M059J (cell line): ENCODE measurements at places on chromosomes 6 and 20. TPM values are rescaled to one million over a fixed set of nuclear protein-coding genes. Genes with fewer than 3 reads are reported as not detected.

- peak; percentile 89 for DNase-seq
These were observed 16.7 kb downstream of the TAB2 start for GRCh38 chr6:149334201-149334600.

The SMLR1 gene
- total RNA-seq: not detected in 2 replicates

The ADGRG6 gene
- 8.1 and 8.8 TPM in 2 replicates for total RNA-seq

DNA sequence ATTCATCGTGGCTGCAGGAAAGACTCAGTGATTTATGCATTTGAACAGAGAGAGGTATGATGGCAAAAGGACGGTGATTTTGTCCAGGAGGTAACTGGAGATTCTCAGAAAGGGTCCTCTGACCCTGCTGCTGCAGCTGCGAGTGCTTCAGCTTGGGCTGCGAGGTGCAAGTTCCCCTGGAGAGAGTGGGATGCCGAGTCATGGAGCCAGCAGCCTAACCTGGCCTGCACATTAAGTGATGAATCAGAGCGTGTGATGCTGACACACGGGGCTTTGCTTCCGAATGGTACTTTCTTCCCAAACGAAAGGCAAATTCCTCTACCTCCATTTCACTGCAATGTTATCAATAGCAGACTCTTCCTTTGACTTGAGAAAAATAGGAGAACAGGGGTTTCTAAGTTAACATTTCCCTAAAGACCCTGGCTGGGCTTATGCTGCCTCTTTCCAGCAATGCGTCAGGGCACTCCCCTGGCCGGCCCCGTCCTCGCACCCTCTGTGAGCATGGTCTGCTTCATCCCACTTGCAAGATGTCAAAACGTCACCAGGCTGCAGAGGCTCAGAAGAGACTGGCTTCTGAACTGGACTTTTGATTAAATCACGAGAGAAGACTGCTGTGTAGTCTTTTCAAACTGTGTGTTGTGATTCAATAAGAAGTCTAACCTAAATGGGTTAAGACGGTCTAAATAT is 628.0 kb upstream of the AGPAT4 start:
- no peak for DNase-seq

GRCh38 chr6:47335466-47335865 is 25.8 kb upstream of the TNFRSF21 start:
- no peak for DNase-seq

GRCh38 chr6:139152088-139152891 is 17.4 kb downstream of the HECA start:
- DNase-seq: no peak

The RAB23 gene
- total RNA-seq: 47.9 and 60.5 TPM in 2 replicates

- peak; percentile 86 for DNase-seq
These were observed 162.7 kb downstream of the GRM4 start for GRCh38 chr6:33983109-33983716.

The DOP1A gene
- 10.3 and 17.5 TPM in 2 replicates for total RNA-seq

DNA sequence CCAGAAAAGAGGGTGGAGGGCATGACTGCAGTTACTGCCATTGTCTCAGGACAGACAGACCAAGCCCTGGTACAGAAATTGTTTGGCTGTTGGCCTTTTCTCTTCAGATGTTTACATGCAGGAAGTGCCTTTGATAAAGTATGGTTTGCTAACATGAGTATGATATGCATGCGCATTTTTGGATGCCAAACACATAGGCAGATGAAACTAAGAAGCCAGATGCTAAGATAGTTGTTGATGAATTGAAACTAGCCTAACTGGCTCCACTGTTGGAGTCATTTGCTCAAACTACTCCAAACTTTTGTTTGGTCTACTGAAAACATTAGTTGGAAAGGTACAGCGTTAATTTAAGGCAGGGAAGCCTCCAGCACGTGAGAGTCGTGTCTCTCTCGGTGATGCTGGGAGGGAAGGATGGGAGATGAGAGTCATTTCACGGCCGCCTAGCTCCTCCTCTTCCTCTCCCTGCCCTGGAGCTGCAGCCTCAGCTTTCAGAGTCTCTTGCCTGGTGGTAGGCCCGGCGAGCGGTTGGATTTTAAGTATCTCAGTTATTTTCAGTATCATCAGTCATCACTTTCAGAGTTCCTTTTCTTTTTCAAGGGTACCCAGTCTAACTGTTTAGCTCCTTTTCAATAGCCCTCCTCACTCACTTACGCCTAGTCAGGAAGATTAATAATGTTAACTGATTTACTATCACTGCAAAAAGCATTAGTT is 29.7 kb downstream of the RREB1 start:
- DNase-seq: peak; percentile 90

The PTCRA gene
- total RNA-seq: not detected in 2 replicates
